ENCODE measurements at places on chromosomes 3 and 15.

DNA sequence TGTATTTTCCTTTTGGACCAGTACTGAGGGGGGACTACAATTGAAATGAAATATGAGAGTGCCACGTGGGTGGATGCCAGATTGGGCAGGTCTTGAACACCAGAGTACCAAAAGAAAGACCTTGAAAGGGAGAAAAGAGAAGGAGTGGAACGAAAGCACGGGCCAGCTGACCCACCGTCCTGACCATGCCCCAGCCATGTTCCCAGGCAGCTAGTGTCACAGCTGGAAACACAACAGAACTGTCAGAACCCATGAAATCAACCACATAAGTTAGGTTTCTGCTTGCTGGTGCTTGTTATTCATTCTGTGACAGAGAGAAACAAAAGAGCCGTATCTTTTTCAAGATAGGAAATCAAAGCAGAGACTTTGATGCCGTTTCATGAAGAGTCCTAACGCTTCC lies 268.8 kb downstream of the MEX3B start:
- no peak for DNase-seq

GRCh38 chr3:114223143-114223542 lies 14.2 kb downstream of the ZNF80 start:
- no peak for DNase-seq

GRCh38 chr3:32901005-32901932 lies 50.2 kb upstream of the CCR4 start:
- no peak for DNase-seq

DNA sequence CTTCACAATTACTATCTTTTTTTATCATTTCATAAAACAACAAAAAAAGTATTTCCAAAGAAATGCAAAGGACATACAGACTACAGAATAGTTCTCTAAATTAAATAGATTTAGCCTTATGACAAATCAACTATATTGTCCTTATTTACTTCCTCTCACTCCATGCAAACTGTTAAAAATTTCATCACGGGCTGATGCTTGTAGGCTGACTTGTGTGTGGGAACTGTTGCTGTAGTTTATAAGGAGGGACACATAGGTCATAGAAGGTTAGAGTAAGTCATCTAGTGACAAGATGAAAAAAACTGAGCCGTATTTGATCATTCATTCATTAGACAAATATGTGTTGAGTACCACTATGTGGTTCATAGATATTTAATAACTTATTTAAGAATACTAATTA lies 232.5 kb upstream of the TBL1XR1 start:
- no peak for DNase-seq

- DNase-seq, result no peak
Observed at GRCh38 chr3:3334491-3334890, 155.0 kb upstream of the CRBN start.

- DNase-seq, result no peak
Observed at GRCh38 chr15:96225642-96226259, 104.7 kb upstream of the NR2F2 start.

DNA sequence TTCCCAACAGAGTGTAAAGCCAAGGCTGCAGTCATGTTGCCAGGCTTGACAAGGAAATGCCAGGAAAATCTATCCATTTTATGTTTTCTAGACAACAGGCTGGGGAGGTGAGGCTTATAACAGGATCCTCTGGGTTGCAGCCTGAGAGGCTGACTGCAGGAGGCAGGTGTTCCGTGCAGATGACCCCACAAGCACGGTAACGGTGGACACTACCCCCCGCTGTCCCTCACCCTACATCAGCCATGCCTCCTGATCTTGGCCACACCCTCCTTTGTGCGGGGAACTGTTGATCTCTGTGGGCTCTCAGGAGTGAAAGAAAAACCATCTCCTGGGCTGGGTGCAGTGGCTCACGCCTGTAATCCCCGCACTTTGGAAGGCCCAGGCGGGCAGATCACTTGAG lies 68.0 kb upstream of the ADPGK start:
- no peak for DNase-seq

GRCh38 chr3:69108811-69109210 lies 13.6 kb downstream of the LMOD3 start:
- no peak for DNase-seq

DNA sequence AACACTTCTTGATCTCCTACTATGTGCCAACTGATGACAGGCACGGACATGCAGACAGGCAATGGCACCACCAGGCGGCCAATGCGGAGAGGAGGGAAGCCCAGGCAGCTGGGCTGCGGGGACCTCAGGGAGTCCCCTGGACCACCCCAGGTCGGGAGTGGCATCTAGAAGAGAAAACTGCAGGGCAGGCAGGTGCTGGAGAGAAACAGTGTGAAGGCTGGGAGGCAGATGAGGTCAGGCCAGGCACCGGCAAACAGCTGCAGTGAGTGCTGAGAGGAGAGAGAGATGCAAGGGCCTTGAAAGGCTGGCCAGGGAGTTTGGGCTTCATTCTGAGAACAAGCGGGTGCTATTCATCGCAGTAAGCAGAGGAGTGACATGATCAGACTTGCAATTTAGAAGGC lies 29.1 kb downstream of the SLC6A1 start:
- DNase-seq, result no peak

- DNase-seq, result no peak
Observed at GRCh38 chr3:100600181-100601042, 9.0 kb upstream of the ADGRG7 start.

DNA sequence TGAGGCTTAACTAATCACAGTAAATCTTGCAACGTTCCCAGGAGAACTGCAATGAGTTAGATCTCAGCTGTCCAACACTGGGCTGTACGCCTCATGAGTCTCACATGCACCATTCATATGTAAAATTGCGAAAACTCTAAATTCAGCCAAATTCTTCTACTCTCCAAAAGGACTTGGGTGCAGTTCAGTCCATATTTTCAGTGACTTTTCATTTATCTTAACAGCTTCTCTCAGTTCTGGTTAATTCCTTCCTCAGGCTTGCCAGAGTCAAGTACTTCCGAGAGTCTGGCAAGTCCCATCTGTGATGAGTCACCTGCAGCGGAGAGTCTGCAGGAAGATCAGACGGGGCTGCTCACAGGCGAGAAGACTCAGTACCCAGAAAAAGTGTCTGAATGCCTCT lies 11.5 kb downstream of the CCDC80 start:
- DNase-seq, result peak; percentile 71

Data from AG04450 (cell line).